ENCODE measurements at places on chromosomes 3 and 15.

GRCh38 chr15:99090011-99090699, 14.7 kb upstream of the SYNM start:
- DNase-seq, result no peak

DNA sequence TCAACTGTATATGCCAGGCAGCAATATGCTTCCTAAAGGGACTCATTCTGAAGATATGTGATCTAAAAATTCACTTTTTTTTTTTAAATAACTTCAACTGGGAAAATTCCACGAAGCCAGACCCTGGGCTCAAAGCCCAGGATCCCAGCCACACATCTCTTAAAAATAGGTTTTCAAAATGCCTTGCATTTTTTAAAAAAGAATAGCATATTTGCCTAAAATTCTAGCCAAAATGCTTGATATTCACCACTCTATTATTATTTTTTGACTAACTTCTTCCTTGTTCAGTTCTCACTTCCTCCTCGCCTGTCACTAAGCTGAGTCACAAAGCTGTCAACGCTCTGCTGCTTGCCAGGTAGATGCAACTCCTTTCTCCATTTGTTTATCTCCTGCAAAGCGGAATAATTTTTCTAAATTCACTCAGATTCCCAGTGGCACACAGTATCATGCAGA, 28.0 kb upstream of the VGLL4 start:
- DNase-seq, result no peak

GRCh38 chr3:110459021-110459420, 612.6 kb upstream of the NECTIN3 start:
- no peak for DNase-seq

- DNase-seq, result no peak
These were observed 31.7 kb upstream of the TTC14 start for GRCh38 chr3:180570238-180570637.

DNA sequence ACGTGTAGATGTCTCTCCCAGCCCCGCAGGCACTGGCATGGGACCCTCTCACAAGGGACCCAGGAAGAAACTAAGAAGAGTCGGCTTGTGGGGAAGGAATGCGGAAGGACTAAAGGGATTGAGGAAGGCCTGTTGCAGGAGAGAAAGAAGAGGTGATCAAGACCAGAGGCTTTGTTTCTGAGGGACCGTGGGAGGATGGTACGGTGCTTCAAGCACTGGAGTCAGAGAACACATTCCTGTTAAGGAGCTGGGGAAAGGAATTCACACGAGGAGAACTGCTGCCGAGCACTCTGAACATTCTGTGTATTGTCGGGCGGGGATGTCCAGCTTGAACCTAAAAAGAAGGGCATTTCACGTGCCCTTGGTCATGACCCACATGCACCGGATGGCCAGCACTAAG, 91.4 kb downstream of the TAMM41 start:
- no peak for DNase-seq

DNA sequence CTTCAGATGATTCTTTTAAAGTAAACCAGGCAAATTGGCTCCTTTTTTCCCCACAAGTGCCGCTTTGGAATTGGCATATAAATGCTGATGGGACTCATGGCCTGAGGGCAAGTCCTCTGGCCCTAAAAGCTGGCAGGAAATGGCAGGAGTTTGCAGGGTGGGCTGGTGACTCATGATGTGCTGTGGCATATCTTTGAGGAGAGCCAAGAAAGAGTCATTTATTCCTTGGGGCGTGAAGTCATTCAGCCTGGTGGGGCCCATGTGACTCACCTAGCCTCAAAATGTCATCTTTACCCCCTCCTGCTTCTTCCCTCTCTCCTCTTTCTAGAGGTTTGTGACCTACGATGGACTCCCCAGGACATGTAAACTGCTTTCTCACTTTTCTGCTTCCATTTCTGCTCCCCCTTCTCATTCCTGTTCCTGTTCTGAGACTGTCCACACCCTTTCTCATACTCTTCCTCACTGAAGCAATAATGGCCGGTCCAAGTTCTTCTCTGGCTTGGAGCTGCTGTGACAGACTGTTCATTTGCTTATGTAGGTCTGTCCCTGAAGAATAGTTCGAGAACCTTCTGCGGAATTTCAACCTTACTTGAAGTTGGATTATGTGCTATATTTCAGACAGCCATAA, 326.1 kb downstream of the SATB1 start:
- DNase-seq, result peak; percentile 90

DNA sequence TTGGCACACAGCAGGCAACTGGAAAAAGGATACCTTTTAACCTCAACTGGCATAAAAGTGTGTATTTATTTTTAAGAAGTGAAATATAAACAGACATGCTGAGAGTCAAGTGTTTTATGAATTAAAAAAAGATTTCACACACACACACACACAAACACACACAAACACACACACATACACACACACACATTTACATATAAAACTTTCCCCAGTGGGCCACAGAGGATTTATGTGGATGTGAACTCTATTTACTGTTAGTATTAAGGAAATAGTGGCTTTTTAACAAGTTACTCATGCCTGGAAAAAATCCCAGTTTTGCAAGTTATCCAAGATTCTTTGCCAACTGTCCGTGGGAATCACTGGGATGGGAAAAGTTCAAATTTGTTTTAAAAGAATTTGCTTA, 725.9 kb upstream of the NR2F2 start:
- no peak for DNase-seq

- DNase-seq, result no peak
These were observed 89.5 kb upstream of the MANF start for GRCh38 chr3:51295625-51296024.

DNA sequence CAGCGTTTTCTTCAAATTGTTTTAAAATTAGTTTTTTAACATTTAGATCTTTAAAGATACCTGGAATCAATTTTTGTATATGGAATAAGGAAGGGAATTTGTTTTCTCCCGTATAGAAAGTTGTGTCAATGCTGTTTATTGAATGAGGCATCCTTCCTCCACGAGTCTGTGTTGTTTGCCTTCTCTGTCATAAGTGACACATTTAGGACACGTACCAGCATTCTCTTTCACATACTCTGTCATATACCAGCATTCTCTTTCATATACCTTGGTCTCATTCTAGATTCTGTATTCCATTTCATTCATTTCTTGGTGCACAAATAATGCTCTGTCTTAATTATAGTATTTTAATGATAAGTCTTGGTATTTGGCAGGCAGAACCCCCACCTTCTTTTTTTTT, 10.3 kb downstream of the ATP11B start:
- no peak for DNase-seq

- DNase-seq, result no peak
These were observed 1.6 kb upstream of the SIAH2 start for GRCh38 chr3:150764566-150764965.

GRCh38 chr3:127307112-127307835, 19.4 kb upstream of the PRR20G start:
- no peak for DNase-seq

DNA sequence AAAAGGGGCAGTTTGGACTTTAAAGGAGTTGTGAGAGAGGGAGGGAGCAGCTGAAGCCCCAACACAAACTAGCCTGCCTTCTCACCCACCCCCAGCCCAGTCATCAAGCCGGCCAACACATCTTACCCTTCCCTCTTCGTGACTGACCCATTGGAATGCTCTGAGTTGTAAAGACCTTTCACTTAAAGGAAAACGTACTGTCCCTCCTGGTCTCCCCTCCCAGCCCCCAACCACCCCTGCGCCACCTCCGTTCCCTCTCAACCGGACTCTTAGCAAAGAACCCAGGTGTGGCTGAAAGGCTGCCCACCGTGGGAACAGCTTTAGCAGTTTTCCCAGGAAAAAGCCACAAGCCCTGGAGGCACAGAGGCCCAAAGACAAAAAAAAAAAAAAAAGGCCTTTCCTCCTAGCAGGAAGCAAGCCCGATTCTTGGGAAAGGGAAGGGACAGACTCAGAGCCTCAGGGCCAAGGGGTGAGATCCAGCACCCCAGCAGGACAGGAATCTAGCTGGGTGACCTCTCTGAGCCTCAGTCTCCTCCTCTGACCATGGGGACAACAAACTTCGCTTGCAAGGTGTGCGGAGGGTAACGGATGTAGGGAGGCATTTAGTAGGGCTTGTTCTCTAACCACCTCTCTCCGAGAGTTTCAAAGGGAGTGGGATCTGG, 2.4 kb downstream of the CYP11A1 start:
- no peak for DNase-seq

DNA sequence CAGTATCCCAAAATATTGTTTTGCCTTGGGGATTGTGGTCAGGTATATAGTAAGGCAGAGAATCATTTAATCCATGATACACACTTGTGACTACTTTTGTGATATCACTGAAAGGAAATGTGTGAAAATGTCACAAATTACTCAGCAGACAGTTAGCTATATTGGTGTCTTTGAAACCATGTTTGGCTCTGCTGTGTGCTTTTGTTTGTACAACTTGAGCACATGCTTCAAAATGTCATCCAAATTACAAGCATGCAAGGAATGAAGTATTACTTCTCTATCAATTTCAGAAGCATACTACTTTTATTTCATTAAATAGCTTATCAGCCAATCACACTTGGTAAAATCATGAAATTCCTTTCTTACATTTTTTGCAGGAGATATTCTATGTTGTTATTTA, 619.0 kb upstream of the AGTR1 start:
- DNase-seq, result no peak

GRCh38 chr15:65192016-65192415, 6.9 kb upstream of the CLPX start:
- peak; percentile 11 for DNase-seq

- no peak for DNase-seq
These were observed 193.1 kb downstream of the ABHD5 start for GRCh38 chr3:43883729-43884396.

DNA sequence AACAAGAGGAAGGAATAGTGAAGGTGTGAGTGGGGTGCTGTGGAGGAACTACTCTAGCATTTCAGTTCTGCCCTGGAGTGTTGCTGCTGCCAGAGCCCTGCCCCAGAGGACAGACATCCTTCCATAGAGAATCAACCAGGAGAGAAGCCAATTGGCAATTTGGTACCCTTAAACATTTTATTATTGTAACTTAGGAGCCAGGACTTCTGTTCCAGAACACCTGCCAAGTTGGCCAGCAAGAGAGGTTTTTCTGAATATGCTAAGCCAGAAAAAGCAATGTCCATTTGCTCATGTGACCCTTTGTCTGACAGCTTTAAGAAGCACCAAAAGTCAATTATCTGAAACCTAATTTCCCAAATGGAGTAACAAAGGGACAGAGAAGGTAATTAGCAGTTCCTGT, 264.9 kb downstream of the MEX3B start:
- no peak for DNase-seq

GRCh38 chr3:124707656-124708062, 22.6 kb upstream of the UMPS start:
- DNase-seq, result no peak

DNA sequence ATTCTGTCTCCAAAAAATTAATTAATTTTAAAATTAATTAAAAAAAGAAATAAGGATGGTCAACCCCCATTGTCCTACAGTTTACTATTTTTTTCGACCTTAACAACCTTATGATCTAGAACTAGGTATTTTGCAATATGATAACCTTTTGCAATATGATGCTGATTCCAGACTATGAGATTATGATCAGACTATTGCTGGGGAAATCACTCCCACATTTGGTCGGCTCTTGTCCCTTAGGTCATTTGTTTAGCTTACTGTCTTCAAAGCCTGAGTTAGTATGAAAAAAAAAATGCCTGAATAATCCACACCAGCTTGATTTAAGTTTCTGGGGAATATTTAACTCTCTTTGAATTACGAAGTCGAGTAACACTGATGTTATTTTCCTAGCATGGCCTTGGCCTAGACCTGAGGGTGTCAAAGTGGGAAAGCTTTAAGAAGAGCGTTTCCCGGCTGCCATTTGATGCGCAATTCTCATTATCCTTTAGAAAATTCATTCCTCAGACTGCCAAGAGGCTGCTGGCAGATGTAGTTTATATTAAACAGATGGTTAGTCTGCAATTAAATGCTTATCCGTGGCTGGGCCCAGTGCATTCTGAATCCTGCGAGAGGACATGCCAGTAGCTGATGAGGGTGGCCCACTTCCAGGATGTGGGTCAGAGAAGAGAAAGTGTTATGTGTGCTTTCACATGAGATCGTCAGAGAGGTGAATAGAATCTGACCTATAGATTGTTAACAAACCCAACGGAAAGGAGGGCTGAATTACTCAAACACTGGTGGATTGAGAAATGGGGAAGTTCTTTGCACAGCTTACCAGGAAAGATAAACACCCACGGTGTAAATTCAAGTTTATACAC, 496.0 kb upstream of the THBS1 start:
- DNase-seq, result no peak

DNA sequence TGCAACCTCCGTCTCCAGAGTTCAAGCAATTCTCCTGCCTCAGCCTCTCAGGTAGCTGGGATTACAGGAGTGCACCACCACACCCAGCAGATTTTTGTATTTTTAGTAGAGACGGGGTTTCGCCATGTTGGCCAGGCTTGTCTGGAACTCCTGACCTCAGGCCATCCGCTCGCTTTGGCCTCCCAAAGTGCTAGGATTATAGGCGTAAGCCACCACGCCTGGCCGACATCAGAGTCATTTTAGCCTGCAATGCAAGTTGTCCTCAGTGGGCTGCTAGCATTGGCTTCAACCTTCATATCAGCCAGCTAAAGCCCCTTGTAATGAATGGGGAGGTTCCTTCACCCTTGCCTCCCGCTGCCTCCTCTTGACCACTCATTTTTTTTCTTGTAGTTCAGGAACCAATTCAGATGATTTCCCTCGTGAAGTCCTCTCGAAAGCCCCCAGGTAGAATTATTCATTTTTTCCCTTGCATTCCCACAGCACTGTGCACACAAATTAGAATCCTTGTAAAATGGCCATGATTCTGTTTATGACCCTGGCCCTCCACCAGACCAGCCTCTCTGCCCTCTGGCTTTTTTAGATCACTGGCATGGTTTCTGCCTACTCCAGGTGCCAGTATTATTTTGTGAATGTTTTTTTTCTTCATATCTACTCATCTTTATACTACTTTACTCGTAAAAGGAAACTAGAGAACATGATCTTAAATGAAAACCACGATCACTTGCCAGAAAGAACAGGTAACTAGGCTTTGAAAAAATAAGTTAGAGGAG, 29.1 kb downstream of the FLNB start:
- DNase-seq, result no peak

DNA sequence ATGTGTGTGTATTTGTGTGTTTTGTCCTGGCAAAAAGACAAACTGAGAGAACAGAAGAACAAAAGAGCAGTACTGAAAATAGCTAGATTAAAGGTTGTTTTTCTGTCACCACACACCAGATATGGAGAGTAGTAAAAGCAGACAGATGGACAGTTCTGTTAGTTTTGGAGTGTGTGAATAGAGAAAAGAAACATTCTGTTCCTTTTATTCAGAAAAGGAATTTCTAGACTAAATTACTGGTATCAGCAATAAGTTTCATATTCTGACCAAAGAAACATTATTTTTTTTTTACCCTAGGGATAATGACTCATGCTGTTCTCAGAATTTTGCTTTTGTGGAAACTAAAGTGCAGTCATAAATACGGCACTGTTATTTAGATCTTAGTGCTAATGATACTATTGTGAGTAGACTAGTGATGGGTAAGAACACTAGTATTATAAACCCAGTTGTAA, 32.9 kb downstream of the PIK3CA start:
- DNase-seq, result no peak

GRCh38 chr3:4398941-4399245, 68.2 kb downstream of the SUMF1 start:
- DNase-seq, result no peak

Measured in ACHN (cell line).